Regular cardiac myocyte (primary cell): ENCODE measurements at places on chromosomes 12 and 14. TPM values are rescaled to one million over a fixed set of nuclear protein-coding genes. Genes with fewer than 3 reads are reported as not detected.

The ALDH1L2 gene
- 40.6 and 74.4 TPM in 2 replicates for total RNA-seq

The RPAP3 gene
- 12.7 and 22.4 TPM in 2 replicates for total RNA-seq

The PSMD9 gene
- total RNA-seq: 33.8 and 84.5 TPM in 2 replicates

The DTX1 gene
- total RNA-seq: under 0.01 and 0.28 TPM in 2 replicates

The NRL gene
- 0.56 and 0.77 TPM in 2 replicates for total RNA-seq

The CIROP gene
- not detected in 2 replicates for total RNA-seq

The BATF gene
- total RNA-seq: 1.2 TPM in 1 of 2 replicates, not detected in the other

The KLHL33 gene
- total RNA-seq: under 0.01 and 0.28 TPM in 2 replicates

The PIANP gene
- total RNA-seq: under 0.01 TPM in 2 replicates

The RAPGEF3 gene
- total RNA-seq: 5.1 and 8.8 TPM in 2 replicates

The ACVRL1 gene
- 35.1 and 46.5 TPM in 2 replicates for total RNA-seq

The CLEC2A gene
- total RNA-seq: not detected in 2 replicates

The TAS2R50 gene
- total RNA-seq: 1.5 and 3.1 TPM in 2 replicates

The LBHD2 gene
- total RNA-seq: not detected in 2 replicates

The STON2 gene
- 0.19 and 0.85 TPM in 2 replicates for total RNA-seq

The FLVCR2 gene
- 1.5 and 7.9 TPM in 2 replicates for total RNA-seq

The TMEM121 gene
- total RNA-seq: 5.0 and 12.7 TPM in 2 replicates

The CLEC4E gene
- total RNA-seq: not detected in 2 replicates

The ENDOU gene
- under 0.01 TPM in 1 of 2 replicates, not detected in the other for total RNA-seq

The LRRC9 gene
- total RNA-seq: not detected in 2 replicates

The CHGA gene
- under 0.01 TPM in 1 of 2 replicates, not detected in the other for total RNA-seq

The PRH1 gene
- total RNA-seq: 7.3 and 18.3 TPM in 2 replicates

The ERBB3 gene
- total RNA-seq: 0.38 and 0.56 TPM in 2 replicates

The KLRC1 gene
- total RNA-seq: not detected in 2 replicates
